ENCODE measurements at places on chromosomes 12 and 14.
A peak's percentile ranks its signal among the peaks of the same experiment; 100 is the strongest.

GRCh38 chr12:104352106-104352713, 48.7 kb downstream of the EID3 start:
- DNase-seq = no peak

GRCh38 chr12:38904537-38905479, 583 bp downstream of the CPNE8 start:
- DNase-seq = peak; percentile 95

DNA sequence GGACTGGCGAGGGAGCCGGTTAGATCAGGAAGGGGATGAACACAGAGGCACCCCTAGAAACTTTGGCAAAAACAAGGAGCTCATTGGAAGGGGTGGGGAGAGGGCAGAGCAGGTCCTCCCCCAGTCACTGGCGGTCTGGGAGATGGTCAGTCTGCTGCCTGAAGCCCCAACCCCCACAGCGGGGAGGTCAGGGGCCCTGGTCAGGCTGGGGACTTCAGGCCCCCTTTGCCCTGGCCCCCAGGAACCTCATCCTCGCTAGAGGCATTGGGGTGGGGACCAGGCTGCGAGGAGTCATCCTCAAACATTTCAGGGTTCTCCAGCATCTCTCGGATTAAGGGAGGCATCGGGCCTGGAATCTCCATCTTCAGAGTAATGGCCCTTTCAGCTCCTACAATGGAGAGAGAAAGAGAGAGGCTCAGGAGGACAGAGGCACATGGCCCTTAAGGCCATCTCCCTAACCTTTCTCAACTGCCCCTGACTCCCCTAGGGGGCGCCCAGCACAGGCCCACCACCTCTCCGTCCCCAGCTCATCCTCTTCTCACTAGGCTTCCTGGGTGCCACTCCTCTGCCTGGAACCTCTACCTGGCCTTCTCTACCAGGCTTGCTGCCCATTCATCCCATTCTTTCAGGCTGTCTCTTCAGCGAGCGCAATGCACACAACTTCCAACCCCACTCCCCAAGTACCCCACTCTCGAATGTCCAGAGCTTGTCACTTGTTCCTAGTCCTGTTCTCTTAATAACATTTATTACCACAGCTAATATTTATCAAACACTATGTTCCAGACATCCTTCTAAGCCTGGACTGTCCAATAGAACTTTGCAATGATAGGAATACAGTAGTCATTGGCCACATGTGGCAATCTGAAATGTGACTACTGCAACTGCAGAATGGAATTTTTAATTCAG, 4.7 kb upstream of the ITGB7 start:
- DNase-seq = peak; percentile 12

- DNase-seq = no peak
Measured at GRCh38 chr12:50021031-50021430, 4.3 kb downstream of the RACGAP1 start.

- DNase-seq = peak; percentile 54
Measured at GRCh38 chr12:121465921-121466793, 66.2 kb downstream of the RNF34 start.

GRCh38 chr12:53181935-53182334, 1.2 kb upstream of the CSAD start:
- peak; percentile 11 for DNase-seq

- DNase-seq = no peak
Measured at GRCh38 chr12:88604646-88605045, 24.4 kb upstream of the KITLG start.

GRCh38 chr12:68003777-68004176, 14.5 kb downstream of the IFNG-AS1 start:
- DNase-seq = no peak

- DNase-seq = no peak
Measured at GRCh38 chr14:101322223-101322622, 239.1 kb upstream of the DIO3 start.

DNA sequence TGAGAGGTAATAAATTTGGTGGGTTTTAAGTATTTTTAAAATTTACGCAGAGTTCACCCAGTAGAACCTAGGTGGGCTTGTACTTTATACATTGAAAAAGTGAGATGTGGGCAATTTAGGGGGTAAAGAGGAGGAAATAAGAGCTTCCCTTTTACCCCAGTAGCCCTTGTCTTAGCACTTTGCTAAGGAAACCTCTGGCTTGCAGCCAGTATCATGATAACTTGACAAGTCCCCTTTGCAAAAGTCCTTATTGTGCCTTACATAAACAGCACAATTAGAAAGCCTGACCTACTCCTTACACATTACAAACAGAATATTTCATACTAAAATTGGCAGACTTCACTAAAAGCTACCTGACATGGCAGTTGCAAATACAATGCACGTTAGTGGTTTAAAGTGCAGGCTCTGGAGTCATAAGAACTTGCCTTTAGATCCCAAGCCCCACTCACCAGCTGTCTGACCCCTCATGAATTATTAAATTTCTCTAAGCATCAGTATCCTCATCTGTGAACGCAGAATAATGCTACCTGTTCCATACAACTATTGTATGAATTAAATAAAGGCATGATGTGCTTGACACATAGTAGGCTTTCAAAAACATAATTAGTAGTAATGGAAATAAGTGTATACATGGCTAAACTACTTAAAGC, 53.2 kb upstream of the NELL2 start:
- no peak for DNase-seq

DNA sequence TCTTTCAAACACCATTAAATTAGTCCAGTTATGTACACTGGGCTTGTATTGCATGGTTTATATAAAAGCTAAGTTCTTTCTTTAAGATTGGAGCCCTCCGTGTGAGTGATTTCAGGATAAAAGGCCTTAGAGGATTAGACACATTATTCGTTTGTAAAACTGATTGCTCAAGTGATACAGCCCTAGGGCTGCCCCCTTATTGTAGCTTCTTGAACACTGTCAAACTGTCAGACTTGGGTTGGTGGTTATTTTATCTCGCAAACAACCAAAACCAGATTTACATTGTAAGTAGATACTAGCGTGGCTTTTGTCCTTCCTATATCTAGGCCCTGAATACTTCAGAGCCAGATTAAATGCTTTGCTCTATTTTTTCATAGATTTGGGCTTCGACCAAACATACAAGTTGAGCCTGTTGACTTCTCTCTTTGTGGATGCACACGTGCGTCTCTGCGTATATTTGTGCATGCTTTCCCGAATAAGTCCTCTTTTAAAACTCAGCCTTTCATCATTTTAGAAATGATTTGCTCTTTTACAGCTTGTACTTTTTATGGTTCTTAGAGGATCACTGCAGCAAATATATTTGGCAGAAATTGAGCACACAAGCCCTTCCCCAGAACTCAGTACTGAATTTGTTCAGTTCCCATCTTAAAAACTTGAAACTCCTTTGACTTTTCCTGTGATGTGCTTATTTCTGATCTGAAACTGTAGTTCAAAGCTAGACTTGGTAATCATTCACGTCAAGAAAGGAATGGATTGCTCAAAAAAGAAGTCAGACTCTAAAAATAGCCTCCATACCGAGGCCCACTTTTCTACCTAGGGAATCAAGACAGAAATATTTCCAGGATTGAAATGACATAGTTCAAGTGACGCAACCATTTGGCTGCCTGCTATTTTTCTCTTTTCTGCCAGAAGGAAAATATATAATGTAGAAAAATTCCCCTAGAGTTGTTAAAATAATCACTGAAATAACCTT, 129.5 kb downstream of the ETV6 start:
- no peak for DNase-seq

- DNase-seq = no peak
Measured at GRCh38 chr12:53100466-53101151, 2.7 kb upstream of the SOAT2 start.

DNA sequence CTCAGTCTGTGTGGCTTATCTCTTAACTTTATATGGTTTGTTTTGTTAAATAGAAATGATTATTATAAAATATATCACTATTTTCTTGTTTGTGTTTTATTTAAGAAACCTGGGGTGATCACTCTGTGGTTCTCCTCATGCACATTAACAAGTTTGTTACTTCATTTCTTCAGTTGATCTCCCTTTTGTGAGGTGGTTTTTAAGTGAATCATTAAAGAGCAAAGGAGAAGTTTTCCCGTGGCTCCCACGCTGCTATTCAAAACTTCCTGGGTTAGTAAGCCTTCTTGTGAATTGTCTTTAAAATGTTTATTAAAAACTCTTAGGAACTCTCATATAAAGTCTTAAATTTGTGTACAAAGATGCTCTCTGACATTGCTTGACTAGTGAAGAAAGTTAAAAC, 11.8 kb downstream of the ADIPOR2 start:
- peak; percentile 53 for DNase-seq

- DNase-seq = no peak
Measured at GRCh38 chr14:100403105-100403504, 80.0 kb downstream of the SLC25A47 start.

DNA sequence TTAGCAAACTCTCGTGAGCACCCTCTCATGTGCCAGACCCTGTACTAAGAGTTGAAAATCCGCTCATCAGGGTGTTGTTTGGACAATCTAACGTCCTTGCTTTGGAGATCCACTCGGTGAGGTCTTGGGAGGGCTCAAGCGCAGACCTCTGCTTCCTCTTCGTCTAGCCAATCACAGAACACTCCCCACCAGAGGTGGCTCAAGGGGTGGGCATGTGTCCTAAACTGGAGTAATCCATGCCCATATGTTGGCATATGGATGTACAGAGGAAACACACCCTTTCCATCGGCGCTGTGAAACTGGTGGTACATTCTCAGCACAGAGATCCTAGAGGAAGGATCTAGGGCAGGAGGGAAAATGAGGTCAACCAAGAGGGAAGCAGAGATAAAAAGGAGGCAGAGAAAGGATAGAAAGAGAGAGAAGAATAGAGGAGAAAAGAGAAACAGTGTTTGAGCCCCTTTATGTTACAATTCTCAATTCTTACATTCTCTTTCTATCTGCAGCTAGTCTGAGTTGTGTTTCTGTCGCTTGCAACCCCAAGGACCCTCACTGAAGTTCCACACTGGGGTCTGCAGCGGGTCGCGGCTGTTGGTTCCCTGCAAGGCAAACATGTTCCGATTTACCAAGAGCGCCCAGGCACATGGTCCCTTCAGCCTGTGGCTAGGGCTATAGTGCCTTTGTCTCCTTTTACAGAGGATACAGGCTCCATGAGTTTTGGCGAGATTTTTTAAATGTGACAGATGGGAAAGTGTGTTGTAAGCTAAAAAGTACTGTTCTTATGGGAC, 40.5 kb downstream of the DLK1 start:
- DNase-seq = no peak

DNA sequence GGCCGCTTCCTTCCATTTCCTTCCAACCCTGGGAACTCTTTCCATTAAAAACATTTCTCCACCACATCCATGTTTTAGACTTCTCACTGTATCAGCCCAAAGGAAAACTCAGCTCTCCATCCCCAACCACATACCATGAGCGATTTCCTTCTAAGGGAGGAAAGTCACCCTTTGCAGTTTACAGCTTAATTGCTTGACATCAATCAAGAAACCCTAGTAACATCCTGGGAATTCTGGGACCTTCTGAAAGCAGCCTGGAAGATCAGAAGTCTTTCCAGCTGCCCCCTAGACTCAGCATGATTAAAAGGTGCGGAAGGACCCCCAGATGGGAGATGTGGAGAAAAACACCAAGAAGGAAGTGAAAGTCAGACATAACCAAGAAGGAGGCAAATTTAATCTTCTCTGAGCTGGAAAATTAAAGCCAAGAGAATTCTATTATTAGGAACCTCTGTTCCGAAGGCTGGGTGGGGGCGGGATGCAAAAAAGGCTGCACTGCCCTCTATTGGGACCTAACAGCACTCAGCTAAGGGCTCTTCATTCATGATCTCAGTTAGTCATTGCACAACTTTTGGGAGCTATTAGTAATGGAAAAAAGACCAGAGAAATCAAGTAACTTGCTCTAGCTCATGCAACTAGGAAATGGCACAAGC, 73.3 kb upstream of the PLXNC1 start:
- DNase-seq = peak; percentile 89

DNA sequence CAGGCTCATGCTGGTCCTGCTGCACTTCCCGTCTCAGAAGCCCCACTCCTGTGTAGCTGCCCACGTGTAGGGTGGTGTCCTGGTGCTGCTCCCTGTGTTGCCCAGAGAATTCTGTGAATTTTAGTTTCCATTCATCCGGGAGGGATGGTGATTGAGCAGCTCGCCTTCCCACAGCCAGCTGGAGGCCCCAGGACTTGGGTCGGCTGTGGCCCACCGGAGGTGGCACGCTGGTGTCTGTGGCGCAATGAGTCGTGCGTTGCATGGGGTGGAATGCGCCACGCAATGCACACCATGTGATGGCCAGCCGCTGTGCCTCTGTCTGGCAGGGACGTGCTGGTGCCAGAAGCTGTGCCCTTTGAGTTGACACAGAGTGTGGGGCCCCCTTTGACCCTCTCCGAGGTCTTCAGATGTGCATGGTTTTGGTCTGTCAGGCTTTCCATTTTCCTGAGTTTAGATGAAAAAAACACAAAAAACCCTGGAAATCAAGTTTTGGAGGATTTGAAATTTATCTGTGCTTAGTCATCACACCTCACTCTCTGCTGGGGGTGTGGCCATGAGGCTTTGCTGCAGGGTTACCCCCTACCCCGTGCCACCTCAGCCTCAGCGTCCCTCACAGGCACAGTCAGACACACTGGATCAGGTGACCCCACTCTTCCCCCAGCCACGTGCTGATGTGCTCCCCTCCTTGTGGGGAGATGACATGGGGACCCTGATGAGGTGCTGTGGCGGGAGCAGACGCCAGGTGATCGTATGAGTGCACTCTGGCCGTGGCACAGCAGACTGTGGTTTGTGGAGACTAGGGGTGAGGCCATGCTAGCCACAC, 64.6 kb downstream of the EP400 start:
- no peak for DNase-seq

DNA sequence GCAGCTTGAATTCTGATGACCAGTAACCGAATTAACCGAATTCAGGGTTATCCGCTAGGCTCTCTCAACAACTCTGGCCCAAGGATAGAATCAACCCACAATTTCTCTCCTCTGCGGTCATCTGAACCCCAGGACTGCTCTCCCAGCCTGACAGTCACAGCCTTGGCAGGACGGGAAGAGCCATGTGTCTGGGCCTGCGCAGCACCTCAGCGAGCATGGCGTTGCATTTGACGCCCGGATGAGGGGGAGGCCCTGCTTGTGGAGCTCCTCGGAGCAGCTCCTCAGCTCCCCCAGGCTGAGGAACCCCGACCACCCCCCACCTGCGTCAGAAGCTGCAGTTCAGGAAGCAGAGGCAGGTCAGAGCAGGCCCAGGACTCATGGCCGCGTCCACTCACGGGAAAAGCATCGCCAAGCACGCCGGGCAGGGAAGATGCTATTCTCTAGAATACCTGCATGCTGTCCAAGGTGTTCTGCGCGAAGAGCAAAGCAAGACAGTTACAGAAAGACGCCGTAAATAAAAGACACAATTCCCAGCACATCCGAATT, 131.1 kb downstream of the PIWIL1 start:
- no peak for DNase-seq

GRCh38 chr12:47234576-47235141, 154.9 kb upstream of the AMIGO2 start:
- no peak for DNase-seq

- no peak for DNase-seq
Measured at GRCh38 chr12:30974746-30975500, 48.4 kb downstream of the TSPAN11 start.

GRCh38 chr12:100681074-100681473, 107.6 kb downstream of the GAS2L3 start:
- no peak for DNase-seq

GRCh38 chr12:22242726-22243125, 91.8 kb downstream of the ST8SIA1 start:
- no peak for DNase-seq

- DNase-seq = no peak
Measured at GRCh38 chr14:91149462-91149861, 35.6 kb downstream of the DGLUCY start.
